ENCODE measurements at places on chromosomes 2 and 18. TPM values are rescaled to one million over a fixed set of nuclear protein-coding genes. Genes with fewer than 3 reads are reported as not detected.

GRCh38 chr2:61993422-61994024 is 88.0 kb downstream of the COMMD1 start:
- no peak overlapping the region for H3K4me3 ChIP-seq
- DNase-seq: peak; percentile 69
- H3K4me1 ChIP-seq: no peaks in the 10 kb centered on the region
- H3K27ac ChIP-seq: no peak overlapping the region

- H3K4me1 ChIP-seq: no peaks in the 10 kb centered on the region
- H3K36me3 ChIP-seq: no peaks in the 10 kb centered on the region
- no peak overlapping the region for H3K27ac ChIP-seq
- no peak for DNase-seq
- no peaks in the 10 kb centered on the region for H3K27me3 ChIP-seq
- H3K4me3 ChIP-seq: no peak overlapping the region
Observed at GRCh38 chr2:30820381-30821055, 13.3 kb upstream of the CAPN13 start.

DNA sequence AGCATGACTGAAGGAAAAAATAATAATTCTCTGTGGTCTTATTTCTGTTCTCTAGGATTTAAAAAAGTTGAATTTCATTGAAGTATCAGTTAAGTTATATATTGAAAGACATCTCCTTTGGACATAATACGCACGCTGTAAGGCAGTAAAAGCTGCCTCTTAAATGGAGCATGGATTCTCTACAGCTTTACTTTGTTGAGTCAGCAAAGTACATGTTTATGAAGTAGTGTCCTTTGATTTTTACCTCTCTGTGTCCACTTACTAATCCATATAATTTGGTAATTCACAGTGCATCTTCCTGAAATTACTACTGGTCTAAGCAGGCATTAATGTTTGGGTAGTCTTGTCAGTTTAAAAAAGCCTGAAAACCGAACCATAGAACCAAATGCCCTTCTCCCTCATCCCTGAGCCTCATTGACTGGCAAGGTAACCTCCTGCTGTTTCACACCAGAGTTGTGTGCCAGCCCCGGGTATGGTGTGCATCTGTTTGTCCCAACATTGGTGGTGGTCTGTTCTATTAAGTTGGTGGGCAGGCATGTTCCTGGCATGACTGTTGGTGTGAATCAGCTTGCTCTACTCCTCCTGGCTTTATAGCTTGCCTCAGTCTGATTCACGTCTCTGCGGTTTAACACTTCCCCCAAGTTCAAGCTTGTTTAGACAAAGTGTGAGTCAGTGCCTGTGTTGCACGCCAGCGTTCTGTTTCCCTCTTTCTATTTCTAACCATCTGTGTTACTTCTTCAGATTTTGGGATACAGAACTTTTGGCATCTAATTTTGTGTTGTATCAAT is 71.0 kb upstream of the ITM2C start:
- H3K27ac ChIP-seq: peak overlapping the region; percentile 95
- peaks cover 43% of the 10 kb centered on the region for H3K4me1 ChIP-seq
- peaks cover 62% of the 10 kb centered on the region for H3K36me3 ChIP-seq
- H3K4me3 ChIP-seq: peak overlapping the region; percentile 65
- H3K27me3 ChIP-seq: no peaks in the 10 kb centered on the region

DNA sequence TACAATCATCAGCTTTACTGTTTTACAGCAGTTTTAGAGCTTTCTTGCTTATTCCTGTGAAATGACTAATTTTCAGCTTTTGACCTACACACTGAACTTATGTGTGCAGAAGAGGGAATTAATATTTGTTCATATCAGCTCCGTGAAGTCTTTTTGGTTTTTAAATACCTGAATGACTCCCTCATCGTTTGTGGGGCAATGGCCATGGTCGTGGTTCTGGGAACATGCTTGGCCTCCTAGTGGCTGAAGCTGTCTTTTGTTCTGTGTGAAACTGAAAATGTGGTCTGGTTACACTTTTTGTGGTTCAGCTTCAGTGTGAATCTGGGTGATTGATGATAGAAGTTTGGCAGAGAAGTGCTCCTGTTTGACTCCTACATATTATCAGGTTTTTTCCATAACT is 408.1 kb downstream of the THSD7B start:
- H3K4me1 ChIP-seq: no peaks in the 10 kb centered on the region
- no peaks in the 10 kb centered on the region for H3K36me3 ChIP-seq
- H3K4me3 ChIP-seq: no peak overlapping the region
- no peak for DNase-seq

DNA sequence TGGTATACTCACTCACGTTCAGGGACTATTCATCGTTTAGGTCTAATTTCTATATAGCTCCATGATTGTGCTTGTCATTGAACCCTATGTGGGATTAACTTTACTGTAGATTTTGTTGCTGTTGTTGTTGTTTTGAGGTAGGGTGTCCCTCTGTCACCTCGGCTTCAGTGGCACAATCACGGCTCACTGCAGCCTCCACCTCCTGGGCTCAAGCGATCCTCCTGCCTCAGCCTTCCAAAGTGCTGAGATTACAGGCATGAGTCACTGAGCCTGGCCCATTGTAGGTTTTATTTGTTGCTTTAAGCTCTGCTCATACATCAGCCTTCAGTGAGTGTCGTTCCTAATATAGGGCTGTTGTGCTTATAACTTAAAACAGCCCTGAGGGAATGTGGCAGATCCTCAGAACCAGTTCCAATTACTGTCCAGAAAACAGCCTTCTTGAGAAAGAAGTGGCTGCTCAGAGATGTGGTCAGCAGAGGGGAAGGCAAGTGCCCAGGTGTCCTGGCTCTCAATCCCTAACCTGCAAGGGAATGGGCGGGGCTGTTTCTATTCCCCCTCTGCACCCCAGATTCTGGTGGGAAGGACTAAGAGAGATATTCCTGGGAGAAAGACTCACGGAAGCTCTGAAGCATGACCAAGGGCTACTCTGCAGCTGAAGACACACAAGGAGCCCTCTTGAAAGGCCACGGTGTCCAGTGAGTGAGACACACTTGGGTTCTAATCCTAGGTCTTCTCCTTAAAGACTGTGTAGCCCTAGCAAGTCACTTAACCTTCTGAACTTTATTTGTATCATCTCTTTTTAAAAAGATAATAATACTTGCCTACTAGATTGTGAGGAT is 79.6 kb upstream of the LCLAT1 start:
- DNase-seq: no peak
- no peak overlapping the region for H3K27ac ChIP-seq
- no peaks in the 10 kb centered on the region for H3K36me3 ChIP-seq
- H3K27me3 ChIP-seq: no peaks in the 10 kb centered on the region

DNA sequence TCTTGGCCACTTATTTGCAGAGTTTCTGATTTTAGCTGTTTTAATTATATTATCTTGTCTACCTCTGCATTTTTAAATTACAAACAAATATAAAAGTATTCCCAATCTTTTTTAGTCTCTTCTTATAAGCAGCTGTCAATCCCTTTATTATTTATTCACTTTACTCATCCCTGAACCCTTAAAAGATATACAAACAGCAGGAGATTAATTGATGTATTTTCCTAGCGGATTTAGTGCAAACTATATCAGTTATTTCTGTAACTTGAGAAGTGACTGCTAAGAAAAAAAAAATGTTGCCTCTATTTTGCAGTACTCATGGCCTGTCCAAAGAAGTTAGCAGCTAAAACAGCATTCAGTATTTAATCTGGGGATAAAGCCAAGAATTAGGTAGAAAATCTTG is 42.1 kb upstream of the GCFC2 start:
- DNase-seq: no peak
- H3K27me3 ChIP-seq: peaks cover 1% of the 10 kb centered on the region
- H3K4me3 ChIP-seq: no peak overlapping the region
- H3K36me3 ChIP-seq: no peaks in the 10 kb centered on the region
- H3K4me1 ChIP-seq: no peaks in the 10 kb centered on the region

GRCh38 chr2:149037851-149038250 is 648 bp upstream of the LYPD6B start:
- H3K36me3 ChIP-seq: no peaks in the 10 kb centered on the region
- peak overlapping the region; percentile 26 for H3K4me3 ChIP-seq
- H3K27ac ChIP-seq: no peak overlapping the region
- no peak for DNase-seq
- H3K27me3 ChIP-seq: peaks cover 58% of the 10 kb centered on the region
- no peaks in the 10 kb centered on the region for H3K4me1 ChIP-seq

DNA sequence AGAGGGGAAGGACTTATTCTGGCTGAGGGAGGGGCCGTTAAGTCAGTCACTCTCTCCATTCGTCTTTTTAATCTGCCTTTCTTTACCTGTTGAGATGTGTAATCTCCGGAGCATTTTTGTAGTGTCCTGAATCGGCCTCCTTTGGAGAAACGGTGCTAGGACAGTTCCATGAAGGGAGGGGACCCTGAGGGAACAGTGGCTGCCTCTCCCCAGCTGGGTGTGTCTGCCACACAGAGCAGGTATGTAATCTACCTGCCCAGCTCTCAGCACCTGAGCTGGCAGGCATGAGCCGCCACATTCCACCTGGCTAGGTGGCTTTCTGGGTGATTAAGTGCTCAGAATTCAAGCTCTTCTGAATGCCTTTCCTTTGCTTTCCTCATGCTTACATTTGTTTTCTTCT is 131.2 kb downstream of the WDSUB1 start:
- DNase-seq: no peak
- H3K36me3 ChIP-seq: no peaks in the 10 kb centered on the region
- peaks cover 13% of the 10 kb centered on the region for H3K4me1 ChIP-seq
- no peak overlapping the region for H3K27ac ChIP-seq

GRCh38 chr2:28567061-28567471 is 71.2 kb downstream of the PLB1 start:
- DNase-seq: no peak
- peak overlapping the region; percentile 86 for H3K4me3 ChIP-seq
- H3K36me3 ChIP-seq: peaks cover 3% of the 10 kb centered on the region
- H3K4me1 ChIP-seq: peaks cover 17% of the 10 kb centered on the region

DNA sequence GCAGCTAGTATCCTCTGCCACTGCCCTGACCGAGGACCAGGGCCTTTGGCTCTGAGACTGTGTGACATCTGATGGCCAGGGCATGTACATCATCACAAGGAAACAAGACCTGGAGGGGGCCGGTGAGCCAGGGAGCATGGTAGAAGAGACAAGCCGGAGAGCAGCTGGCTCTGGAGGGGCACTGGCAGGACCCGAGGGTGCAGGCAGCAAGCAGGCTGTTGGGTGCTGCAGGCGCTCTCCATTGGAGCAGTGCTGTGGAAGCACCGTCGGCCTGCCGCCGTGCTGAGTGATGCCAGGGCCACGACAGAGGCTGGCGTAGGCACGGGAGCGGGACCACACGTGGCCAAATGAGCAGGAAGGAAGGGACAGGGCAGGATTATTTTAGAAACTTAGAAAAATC is 335.2 kb downstream of the GBX2 start:
- H3K27ac ChIP-seq: no peak overlapping the region
- no peaks in the 10 kb centered on the region for H3K4me1 ChIP-seq
- no peak overlapping the region for H3K4me3 ChIP-seq
- no peak for DNase-seq
- no peaks in the 10 kb centered on the region for H3K36me3 ChIP-seq
- no peaks in the 10 kb centered on the region for H3K27me3 ChIP-seq

GRCh38 chr2:224055101-224055500 is 16.0 kb upstream of the SERPINE2 start:
- H3K4me1 ChIP-seq: no peaks in the 10 kb centered on the region
- peaks cover 25% of the 10 kb centered on the region for H3K27me3 ChIP-seq
- DNase-seq: no peak
- H3K27ac ChIP-seq: no peak overlapping the region
- H3K36me3 ChIP-seq: no peaks in the 10 kb centered on the region

DNA sequence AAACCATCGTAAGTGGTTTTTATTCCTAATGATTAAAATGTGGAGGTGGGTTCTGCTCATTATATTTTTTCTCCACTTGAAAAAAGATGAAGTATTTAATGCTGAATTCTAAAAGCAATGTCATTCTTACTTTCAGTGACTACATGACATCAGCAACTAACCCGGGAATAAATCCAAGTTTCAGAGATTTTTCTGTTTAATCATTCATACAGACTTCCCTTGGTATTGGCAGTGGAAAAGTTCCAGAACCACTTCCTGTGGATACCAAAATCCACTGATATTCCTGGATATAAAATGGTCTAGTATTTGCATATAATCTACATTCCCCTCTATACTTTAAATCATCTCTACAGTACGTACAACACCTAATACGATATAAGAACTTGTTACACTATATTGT is 128.6 kb downstream of the ZNF532 start:
- H3K4me3 ChIP-seq: no peak overlapping the region
- no peaks in the 10 kb centered on the region for H3K4me1 ChIP-seq
- H3K36me3 ChIP-seq: no peaks in the 10 kb centered on the region
- peaks cover 1% of the 10 kb centered on the region for H3K27me3 ChIP-seq
- no peak for DNase-seq

DNA sequence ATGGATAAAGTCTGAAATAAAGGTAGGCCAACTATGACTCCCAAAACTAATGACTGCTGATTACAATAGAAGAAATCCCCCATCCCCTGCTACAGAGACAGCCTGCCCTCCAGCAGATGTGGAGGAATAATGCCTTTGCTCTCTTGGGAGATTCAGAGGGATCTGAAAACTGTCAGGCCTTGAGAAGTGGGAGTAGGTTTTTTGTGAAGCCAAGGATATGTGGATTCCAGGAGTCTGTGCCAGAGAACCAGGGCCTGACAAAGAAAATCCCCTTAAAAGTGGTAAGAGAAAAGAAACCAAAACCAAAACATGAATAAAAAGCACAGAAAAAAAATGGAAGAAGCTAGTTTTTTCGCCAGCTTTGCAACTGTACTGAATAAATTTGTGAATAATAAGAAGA is 397.6 kb downstream of the ZNF521 start:
- no peaks in the 10 kb centered on the region for H3K27me3 ChIP-seq
- DNase-seq: no peak
- H3K27ac ChIP-seq: no peak overlapping the region
- no peak overlapping the region for H3K4me3 ChIP-seq
- no peaks in the 10 kb centered on the region for H3K36me3 ChIP-seq
- no peaks in the 10 kb centered on the region for H3K4me1 ChIP-seq

GRCh38 chr2:198913394-198914152 is 544.2 kb downstream of the SATB2 start:
- H3K27ac ChIP-seq: no peak overlapping the region
- no peak overlapping the region for H3K4me3 ChIP-seq
- no peak for DNase-seq
- no peaks in the 10 kb centered on the region for H3K4me1 ChIP-seq
- H3K27me3 ChIP-seq: no peaks in the 10 kb centered on the region
- no peaks in the 10 kb centered on the region for H3K36me3 ChIP-seq

DNA sequence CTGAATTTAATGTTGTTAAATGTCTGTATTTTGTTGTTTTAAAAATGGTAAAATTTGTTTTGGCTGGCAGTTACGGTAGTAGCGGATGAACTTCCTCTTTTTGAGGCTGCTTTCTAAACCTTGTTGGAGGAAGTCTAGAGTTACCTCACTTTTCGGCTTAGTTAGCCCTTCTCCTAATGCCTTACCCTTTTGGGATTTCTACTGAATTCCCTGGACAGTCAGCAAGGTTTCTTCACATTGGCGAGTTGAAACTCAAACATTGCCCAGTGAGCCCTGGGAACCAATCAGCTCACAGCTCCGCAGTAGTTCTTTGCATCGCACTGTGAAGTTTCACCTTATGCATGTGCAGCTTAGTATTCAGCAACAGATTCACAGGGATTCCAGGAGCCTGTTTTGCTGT is 55.2 kb downstream of the TMEM247 start:
- DNase-seq: no peak
- H3K27me3 ChIP-seq: peaks cover 1% of the 10 kb centered on the region
- no peak overlapping the region for H3K4me3 ChIP-seq
- H3K36me3 ChIP-seq: peaks cover 3% of the 10 kb centered on the region
- no peak overlapping the region for H3K27ac ChIP-seq

- H3K36me3 ChIP-seq: no peaks in the 10 kb centered on the region
- no peaks in the 10 kb centered on the region for H3K27me3 ChIP-seq
Observed at GRCh38 chr2:159356053-159356554, 69.6 kb upstream of the WDSUB1 start.

ZNF513 gene
- total RNA-seq: 11.1 TPM

SLC35G4 gene
- total RNA-seq: not detected

KIF1A gene
- 0.47 TPM for total RNA-seq

UNC50 gene
- total RNA-seq: 39.0 TPM

LDLRAD4 gene
- total RNA-seq: 36.5 TPM

CCNT2 gene
- total RNA-seq: 48.5 TPM
